HCT116 (cell line): ENCODE measurements at places on chromosomes 11 and 22. TPM values are rescaled to one million over a fixed set of nuclear protein-coding genes. Genes with fewer than 3 reads are reported as not detected.

The MS4A14 gene
- not detected for total RNA-seq

The GTPBP1 gene
- 48.2 TPM for total RNA-seq

The CALCA gene
- not detected for total RNA-seq

The OR51B5 gene
- 140 TPM for total RNA-seq

The SAA1 gene
- total RNA-seq: 8.6 TPM

The CRYBB3 gene
- 0.64 TPM for total RNA-seq

The ANGPTL5 gene
- not detected for total RNA-seq

The TMEM151A gene
- total RNA-seq: 5.9 TPM

The TMEM121B gene
- total RNA-seq: 0.57 TPM
